T-helper 22 cell (primary cell): ENCODE measurements at places on chromosomes 6 and 20.

- no peak for DNase-seq
Measured at GRCh38 chr6:8983202-8983688, 547.9 kb upstream of the SLC35B3 start.

DNA sequence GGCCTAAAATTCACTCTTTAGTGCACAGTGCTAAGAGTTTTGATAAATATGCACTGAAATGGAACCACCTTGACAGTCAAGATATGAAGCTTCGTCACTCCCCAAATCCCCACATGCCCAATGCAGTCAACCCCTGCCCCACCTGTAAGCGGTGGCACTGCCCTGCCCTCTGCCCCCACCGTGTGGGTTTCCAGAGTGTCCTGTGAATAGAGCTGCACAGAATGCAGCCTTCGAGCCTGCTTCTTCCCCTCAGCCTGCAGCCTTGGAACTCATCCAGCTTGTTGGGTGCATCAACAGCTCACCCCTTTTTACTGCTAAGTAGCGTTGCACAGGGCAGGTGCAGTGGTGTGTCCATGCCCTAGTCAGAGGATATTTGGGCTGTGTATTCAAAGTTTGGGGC lies 216.3 kb downstream of the SYNDIG1 start:
- DNase-seq, result no peak

- DNase-seq, result no peak
Measured at GRCh38 chr6:39420300-39421265, 98.1 kb upstream of the KCNK16 start.

DNA sequence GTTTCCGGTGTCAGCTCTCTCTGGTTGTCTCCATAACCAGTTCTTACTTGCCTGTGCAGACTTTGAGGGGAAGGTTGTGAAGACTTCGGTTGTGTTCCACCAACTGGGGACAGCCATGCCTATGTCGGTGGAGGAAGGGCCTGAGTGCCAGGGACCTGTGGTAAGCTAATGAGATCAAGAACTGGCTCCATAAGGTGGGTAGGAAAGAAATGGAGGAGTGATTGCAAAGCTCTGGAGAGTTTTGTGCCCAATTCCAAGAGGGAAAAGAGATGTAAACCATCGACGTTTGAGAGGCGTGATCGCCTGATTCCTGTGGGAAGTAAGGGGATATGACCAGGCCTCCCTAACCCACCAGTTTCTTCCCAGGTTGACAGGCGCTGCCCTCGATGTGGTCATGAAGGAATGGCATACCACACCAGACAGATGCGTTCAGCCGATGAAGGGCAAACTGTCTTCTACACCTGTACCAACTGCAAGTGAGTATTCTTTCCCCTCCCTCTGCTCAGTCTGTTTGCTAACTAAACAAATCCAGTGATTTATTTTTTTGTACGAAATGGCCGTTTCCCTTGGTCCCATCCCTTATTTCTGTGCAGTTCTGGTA lies 893 bp downstream of the POLR1H start:
- no peak for DNase-seq

DNA sequence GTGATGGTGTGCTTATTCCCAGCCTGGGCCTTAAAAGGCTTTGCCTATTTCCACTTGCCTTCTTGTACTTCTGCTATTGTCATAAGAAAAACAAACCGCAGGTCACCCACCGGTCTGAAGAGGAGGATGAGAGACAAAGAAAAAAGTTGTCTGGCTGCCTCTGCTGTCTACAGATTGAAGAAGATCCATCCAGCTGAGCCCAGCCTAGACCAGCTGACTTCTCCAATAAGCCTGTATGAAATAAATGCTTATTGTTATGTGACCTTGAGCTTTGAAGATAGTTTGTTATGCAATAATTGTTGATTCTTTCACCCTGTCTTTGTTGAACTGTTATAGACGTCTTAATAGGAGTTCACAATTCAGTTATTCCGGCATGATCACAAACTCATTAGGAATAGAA lies 223.8 kb upstream of the PRSS16 start:
- DNase-seq, result no peak

- DNase-seq, result no peak
Measured at GRCh38 chr20:56689318-56689717, 60.2 kb downstream of the TFAP2C start.

- no peak for DNase-seq
Measured at GRCh38 chr6:134261766-134262165, 56.1 kb downstream of the SGK1 start.

GRCh38 chr6:63452125-63452524 lies 120.2 kb upstream of the LOC128125822 start:
- no peak for DNase-seq
